ENCODE measurements at places on chromosomes 12 and 14.

DNA sequence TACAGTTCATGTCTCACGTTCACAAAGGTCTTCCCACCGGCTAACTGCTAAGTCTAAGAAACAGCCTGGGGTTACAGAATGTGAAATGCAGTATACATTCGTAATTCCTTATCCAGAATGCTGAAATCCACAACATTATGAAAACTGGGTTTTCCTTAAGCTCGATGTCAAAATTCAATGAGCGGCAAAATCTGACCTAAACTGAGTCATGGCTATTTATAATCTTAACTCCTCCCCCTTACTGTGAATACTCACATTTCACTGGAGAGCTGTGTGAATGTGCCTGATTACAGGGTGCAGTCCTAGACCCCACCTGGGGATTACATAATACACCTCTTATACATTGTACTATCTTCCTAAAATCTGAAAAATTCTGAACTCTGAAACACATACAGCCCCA is 35.3 kb downstream of the STX2 start:
- DNase-seq, result no peak

GRCh38 chr12:7935590-7936581 is at the start of gene SLC2A3:
Gene SLC2A3, minus strand, starts transcription at chr12:7936187. Its CDS starts 153 bp downstream, at chr12:7936034.
- peak; percentile 78 for DNase-seq

DNA sequence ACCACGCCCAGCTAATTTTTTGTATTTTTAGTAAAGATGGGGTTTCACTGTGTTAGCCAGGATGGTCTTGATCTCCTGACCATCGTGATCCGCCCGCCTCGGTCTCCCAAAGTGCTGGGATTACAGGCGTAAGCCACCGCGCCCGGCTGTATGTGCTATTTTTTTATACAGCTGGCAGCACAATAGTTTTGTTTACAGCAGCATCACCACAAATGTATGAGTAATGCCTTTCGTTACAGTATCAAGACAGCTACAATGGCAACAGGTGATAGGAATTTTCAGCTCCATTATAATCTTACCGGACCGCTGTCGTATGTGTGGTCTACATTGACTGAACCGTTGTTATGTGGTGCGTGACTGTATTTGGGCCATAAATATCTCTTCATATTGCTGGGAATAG is 11.6 kb upstream of the MDM2 start:
- no peak for DNase-seq

DNA sequence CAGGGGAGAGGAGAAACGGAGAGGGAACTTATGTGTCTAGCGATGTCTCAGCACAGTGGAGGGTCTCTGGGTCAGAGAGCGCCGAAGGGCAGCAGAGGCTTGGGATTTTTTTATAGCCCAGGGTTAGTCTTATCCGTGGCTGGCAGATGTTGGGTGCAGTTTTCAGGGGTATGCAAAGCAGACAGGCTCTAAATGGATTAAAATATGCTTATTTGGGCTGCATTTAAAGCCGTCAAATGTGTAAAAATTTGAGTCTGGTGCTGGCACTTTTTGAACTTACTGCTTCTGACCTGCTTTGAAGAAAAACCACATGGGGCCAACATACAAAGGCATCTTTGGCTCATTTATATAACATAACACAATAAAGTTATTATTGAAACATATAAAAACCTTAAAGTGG is 178.8 kb downstream of the ESR2 start:
- DNase-seq, result no peak

GRCh38 chr12:122982963-122983788 is 2.7 kb downstream of the ARL6IP4 start:
- no peak for DNase-seq

DNA sequence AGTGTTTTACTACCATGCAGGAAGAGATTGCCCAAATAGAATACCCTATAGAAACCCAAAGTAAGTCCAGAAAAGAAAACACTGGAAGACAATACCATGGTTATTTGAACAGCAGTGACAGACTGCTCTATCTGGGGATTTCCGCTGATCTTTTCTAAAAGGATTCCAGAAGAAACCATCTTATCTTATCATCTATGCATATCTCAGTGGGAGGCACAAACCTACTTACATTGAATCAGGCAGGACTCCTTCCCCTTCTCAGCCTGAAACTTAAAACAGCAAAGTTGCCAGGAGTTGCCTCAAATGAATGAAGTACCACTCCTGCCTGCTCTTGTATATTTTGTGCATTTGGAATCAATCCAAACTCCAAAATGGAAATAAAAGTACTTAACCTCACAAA is 56.7 kb upstream of the NR2C1 start:
- DNase-seq, result no peak

- no peak for DNase-seq
These were observed 57.7 kb downstream of the ADGRD1 start for GRCh38 chr12:131011165-131012079.

GRCh38 chr14:105388110-105388951 is 10.0 kb upstream of the TEX22 start:
- DNase-seq, result no peak

DNA sequence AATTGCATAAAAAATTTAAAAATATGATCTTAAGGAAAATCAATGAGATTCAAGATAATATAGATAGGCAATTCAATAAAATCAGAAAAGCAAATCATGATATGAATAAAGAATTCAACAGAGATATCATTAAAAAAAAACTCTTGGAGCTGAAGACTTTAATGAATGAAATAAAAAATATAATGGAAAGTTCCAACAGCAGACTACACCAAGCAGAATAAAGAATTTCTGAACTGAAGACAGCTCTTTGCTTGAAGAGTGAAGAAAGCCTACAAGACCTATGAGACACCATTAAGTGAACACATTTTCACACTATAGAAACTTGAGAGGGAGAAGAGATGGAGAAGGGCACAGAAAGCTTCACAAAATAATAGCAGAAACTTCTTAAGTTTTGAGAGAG is 45.9 kb downstream of the PLBD1 start:
- DNase-seq, result no peak

- DNase-seq, result no peak
These were observed 80.5 kb upstream of the PCED1B start for GRCh38 chr12:46998811-46999368.

- DNase-seq, result no peak
These were observed at the start of gene DTX3 for GRCh38 chr12:57604454-57604991. Gene DTX3, plus strand, starts transcription at chr12:57604824. Its CDS starts 1,694 bp downstream, at chr12:57606518.

All from NCI-H524 (cell line).